ENCODE measurements at places on chromosomes 2 and 18.

DNA sequence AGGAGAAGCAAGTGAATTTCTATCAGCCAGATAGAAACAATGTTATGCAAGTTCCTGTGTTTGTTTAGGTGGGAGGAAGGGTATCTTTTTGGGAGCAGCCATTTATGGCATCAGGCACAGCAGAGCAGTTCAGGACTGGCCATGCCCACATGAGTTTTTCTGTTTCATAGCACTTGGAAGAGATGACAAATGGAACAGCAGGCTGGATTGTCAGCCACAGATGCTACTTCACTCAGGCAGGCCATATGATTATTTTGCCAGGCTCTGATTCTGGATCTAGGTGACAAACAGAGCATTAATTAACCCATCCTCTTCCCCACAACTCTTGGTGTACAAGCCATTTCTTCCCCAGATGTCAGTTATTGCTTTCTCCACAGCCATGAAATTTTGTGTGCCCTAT is 63.8 kb downstream of the GALNT13 start:
- DNase-seq, result no peak

GRCh38 chr18:59505356-59505755 is 146.3 kb upstream of the LMAN1 start:
- DNase-seq, result no peak

GRCh38 chr2:216695401-216695821 is at the start of gene IGFBP5:
Gene IGFBP5 (minus strand): TSS chr2:216695549. CDS start chr2:216694775, 774 bp downstream.
- DNase-seq, result no peak

DNA sequence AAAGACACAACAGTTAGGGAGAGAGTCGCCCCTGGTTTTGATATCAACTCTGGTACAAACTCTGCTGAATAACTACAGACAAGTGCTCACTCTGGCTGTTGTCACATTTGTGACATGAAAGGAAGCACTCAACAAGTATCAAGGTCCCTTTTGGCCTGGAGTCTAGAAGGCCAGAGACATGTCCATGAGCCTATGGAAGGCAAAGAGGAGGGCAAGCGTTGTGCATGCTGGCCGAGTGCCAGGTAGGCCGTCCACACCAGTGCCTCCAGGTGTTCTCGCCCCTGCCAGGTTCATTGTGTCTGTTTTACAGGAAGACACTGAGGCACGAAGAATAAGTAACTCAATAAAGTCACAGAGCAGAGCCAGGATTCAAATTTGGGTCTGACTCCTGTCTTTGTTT is 21.1 kb downstream of the ILKAP start:
- no peak for DNase-seq

DNA sequence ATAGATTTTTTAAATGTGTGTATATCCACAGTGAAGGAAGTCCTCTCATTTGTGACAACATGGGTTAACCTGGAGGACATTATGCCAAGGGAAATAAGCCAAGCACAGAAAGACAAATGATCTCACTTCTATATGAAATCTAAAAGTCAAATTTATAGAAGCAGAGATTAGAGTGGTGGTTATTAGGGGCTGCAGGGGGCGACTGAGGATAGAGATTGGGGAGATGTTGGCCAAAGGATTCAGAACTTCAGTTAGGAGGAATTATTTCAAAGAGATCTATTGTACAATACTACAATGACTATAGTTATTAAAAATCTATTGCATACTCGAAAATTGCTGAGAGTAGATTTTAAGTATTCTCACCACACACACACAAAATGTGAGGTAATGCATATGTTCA is 252.4 kb upstream of the SLC39A10 start:
- DNase-seq, result no peak

DNA sequence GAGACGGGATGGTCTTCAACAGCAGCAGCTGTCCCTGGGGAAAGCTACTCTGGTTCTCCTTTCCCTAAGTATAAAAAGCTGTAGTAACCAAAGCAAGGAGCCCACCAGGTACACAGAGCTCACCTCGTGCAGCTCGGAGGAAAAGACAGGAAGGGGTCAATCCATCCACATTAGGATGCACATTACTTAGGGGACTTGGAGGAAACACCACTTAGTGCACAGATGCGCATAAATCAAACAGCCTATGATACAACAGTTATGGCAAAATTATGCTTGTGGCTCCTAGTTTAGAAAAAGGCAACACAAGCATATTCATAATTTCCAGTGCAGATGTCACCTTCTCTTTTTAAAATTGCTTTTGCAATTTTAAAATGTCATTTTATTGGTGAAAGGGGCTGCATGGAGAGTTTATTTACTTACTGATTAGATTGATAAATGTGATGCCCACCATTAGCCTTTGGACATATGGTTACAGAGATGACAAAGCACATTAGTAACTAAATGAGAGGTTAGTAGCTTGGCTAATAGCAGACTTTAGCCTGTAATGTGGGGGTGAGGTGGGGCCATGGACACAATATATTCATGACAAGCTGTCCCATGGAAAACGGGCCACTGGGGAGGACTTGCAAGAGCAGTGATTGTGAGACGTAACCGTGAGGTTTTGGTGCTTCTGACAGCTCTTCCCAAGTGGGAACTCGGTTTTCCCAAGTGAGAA is 199.8 kb downstream of the MYT1L start:
- DNase-seq, result no peak

DNA sequence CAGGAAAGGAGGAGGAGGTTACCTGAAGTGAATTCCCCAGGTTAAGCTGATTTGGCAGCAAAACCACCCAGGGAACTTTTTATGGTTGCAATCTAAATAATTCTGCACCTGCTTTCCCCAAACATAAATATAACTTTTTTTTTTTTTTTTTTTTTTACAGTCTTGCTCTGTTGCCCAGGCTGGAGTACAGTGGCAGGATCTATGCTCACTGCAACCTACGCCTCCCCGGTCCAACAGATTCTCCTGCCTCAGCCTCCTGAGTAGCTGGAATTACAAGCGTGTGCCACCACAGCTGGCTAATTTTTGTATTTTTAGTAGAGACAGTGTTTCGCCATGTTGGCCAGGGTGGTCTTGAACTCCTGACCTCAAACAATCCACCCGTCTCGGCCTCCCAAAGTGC is 16.1 kb upstream of the PPP1CB start:
- no peak for DNase-seq

- no peak for DNase-seq
Measured at GRCh38 chr2:200738590-200738989, 73.1 kb upstream of the BZW1 start.

DNA sequence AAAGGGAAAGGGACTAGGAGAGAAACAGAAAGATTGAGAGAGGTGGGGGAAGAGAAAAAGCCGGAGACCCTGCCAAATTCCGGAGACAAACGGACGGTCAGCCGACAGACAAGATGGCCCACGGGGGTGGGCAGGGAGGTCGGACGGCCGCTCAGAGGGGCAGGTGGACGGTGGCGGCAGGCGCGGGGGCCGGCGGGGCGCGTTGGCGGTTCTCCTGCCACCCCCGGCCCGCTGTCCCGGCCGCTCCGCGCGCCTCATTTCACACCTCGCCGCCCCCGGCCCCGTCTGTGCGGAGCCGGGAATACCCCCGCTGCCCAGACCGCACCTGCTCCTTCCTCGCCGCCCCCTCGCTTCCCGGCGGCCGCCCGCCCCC is 935 bp downstream of the SLC30A3 start:
- no peak for DNase-seq

DNA sequence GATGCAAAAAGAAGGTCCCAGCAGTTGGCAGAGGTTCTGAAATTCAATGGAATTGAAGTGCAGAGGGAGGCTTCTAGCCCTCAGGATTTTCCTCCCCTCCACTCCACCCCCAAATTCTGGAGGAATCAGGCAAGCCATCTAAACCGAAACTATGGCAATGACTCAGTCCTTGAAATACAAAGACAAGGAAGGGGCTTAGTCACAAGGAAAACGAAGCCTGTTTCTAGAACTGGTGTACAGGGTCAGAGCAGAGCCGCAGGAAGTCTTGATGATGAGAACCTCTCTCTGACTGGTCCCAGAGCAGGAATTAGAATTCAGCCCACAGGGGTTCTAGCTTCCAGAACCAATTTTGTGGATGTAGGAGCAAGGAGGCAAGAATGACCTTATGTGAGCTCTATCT is 111.7 kb upstream of the SCN1A start:
- DNase-seq, result no peak

- DNase-seq, result no peak
Measured at GRCh38 chr18:11886577-11887110, 21.5 kb downstream of the MPPE1 start.

GRCh38 chr18:48915626-48916425 is 34.9 kb downstream of the SMAD7 start:
- DNase-seq, result no peak

DNA sequence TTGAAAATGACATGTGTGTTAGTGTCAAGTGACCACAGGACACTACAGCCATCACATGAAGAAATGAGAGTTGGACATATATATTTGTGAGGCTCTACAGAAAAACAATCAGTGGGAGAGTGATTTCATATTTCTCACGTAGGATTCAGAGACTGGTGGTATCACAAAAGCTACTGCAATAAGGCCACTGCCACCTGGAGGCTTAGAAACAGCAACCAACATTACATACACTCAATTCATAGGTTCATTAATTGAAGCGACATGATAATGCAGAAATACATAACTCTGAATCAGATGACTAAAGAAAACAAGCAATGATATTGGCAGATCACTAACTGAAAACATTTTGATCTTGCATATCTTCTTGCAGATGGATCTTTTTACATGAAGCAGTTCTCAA is 248.1 kb upstream of the KLHL14 start:
- no peak for DNase-seq

DNA sequence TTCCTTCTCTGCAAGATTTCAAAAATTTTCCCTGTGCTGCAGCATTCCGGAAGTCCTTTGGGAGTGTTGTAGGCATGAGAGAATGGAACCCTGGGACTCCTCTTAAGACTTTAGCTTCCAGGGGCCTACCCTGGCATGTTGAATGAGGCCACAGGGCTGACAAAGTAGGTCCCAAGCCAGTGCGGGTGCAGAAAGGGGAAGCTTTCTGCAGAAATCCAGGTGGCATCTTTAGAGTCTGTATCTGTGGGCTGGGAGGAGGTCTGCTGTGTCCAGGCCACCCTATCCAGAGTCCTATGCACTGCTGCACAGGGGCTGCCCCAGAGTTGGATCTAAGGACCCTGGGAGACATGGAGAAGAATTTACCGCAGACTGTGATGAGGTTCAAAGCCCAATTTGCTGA is 1.9 kb upstream of the SIX2 start:
- DNase-seq, result no peak

- DNase-seq, result no peak
Measured at GRCh38 chr2:120952318-120952717, 216.7 kb downstream of the GLI2 start.

- DNase-seq, result no peak
Measured at GRCh38 chr2:7437141-7437540, 519.9 kb downstream of the RNF144A start.

- no peak for DNase-seq
Measured at GRCh38 chr2:150168595-150169236, 318.8 kb downstream of the RND3 start.

DNA sequence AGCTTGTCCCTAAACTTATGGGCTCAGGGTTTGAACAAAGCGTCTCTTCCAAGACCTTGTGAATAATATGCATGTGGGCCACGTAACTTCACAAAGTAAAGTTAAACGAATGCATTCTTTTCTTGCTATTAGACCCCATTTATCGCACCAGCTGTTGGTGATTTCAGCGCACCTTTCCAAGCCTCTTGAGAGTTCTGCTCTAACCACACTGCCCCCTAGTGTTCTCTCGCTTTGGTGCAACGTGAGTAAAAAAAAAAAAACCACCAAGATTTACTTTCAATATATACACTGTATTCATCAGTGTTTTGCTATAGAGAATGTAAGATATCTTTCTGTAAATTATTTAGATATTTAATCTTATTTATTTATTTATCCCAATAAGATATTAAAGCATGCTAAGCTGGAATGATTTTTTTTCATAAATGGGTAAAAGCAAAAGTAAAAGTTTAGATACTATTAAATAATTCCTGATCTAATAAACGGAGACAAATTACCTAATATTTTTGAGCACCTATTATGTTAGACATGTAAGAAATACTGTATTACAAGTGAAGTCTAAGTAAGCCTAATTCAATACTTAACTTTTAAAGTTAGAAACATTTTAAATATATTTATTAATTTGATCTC is 459.5 kb downstream of the DLGAP1 start:
- DNase-seq, result no peak

GRCh38 chr2:138444411-138444810 is 57.2 kb upstream of the SPOPL start:
- no peak for DNase-seq

DNA sequence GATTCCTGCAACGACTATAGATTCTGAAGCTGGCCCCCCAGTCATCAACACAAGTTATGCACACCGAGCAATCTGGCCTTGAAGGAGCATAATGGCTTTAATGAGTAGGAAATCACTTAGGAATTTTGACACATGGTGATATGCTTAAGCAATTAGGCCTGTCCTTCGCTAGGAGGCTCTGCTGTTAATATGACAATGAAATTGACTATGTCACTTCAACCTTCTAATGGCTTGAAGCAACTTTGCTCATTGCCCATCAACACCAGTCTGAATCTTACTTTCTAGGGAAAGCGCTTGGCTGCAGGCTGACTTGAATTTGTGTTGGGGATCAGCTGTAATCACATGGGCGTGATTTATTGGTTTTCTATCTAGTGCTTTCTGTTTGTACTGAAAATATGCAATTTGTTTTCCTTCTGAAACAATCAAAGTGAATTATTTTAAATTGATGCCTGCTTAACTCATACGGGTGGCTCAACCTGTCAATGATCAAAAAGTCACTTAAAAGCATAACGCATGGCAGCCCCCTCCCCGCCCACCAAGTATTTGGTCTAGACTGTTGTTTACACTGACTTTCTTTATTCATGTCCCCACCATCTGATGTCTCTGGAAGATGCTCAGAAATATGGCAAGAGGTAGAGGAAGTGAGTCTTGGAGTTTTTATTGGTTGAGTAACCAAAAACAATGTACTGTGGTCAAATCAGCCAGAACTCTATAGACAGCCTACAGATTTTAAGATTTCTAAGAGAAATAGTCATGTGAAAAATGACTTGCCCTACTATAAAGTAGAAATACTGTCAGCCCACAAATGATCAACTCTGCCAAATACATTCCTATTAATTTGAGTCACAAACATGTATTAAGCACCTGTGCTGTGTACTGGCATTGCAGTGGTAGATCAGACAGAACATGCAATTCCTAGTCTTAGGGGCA is 344.9 kb downstream of the RBM43 start:
- no peak for DNase-seq

GRCh38 chr2:86023366-86023712 is 82.3 kb downstream of the POLR1A start:
- DNase-seq, result no peak

- DNase-seq, result no peak
Measured at GRCh38 chr2:23114299-23114698, 270.7 kb upstream of the KLHL29 start.
